ENCODE measurements at places on chromosomes 6 and 20.
A peak's percentile ranks its signal among the peaks of the same experiment; 100 is the strongest.

DNA sequence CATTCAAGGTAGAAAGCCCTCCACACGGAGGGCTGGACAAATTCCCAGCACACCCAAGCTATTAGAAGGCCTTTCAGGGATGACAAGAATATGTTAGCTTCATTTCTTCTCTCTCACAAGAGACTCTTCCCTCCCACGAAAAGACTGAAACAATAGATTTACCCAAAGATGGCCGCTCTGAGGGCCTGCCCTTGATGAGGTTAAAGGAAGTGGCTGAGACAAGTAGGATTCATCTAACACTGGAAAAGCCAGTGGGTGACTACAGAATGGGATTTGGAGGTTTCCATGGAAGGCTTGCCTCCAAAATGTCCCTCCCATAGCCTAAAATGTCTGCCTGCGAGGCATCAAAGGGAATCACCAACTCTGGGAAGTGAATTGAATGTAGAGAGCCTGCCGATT lies 277.6 kb downstream of the CLIC5 start:
- no peak for DNase-seq

GRCh38 chr6:113763876-113764275 lies 93.3 kb upstream of the MARCKS start:
- DNase-seq, result peak; percentile 98

DNA sequence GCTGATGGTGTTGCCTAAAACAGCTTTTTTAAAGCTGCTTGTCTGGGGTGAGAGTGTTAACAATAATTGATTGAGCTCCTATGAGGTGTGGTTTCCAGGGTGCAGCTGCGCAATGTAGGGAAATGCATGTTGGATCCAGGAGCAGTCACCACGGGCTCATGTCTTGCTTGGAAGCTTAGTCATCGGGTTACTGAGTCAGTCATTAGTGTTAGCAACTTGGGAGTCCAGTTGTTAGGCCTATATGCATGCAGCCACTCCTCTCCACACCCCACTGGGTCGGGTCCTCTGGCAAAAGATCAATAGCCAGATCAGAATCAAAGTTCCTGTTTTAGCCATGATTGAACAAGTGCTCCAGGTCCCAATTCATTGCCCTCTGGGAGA lies 271.7 kb upstream of the CHD6 start:
- peak; percentile 37 for DNase-seq

DNA sequence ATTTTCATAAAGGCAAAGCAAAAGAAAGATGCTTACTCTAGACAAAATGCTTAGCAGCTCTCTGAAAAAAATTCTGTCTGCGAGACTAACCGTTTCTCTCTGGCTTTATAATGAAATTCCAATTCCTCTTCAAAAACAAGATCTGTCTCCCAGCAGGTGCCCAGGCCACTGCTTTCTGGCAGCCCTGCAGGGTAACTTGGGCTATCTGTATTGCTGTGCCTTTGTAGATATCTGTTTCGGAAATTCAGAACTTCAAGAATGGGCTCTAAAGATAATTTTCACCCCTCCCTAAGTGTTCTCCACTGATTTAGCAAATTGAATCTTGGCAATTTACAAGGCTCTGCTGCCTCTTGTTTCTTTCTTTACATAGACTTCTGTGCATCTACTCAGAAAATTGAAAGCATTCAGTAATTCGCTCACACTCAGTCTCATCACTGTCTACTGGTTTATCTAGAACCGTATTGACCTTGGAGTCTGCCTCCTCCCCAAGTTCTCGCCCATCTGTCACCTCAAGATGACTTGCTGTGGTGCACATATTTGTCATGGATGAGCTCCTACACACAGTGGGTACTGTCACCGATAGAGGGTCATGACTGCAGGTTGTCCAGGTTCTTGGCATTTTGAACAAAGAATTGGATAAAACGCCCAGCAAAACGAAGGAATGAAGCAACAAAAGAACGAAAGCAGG lies 26.4 kb upstream of the FABP7 start:
- no peak for DNase-seq

GRCh38 chr20:4509825-4510522 lies 211.7 kb upstream of the PRND start:
- peak; percentile 29 for DNase-seq

GRCh38 chr20:38665506-38666285 lies 58.6 kb upstream of the SLC32A1 start:
- no peak for DNase-seq

- DNase-seq, result no peak
Measured at GRCh38 chr6:136114661-136115060, 135.4 kb downstream of the MTFR2 start.

DNA sequence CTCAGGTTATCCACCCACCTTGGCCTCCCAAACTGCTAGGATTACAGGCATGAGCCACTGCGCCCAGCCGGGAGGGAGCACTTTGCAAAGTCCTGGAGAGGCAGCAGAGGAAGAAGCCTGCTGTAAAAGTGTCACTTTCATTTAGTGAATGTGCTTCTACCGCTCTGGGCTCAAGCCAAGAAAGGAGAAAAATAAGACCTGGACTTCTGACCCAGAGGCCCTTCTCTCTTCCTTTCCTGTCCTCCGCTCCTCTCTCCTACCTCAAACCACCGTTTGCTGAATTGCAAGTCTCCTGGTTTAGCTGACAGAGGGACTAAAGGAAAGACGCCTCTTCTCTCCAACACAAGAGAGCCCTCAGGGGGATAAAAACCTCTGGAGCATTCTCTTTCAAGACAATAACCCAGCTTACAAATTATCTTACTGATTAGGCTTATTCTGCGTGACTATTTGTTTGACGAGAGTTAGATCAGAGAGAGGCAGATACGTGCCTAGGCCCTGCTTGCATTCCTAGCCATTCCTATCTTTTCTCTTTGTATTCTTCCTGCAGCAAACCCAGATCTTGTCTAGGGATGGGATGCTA lies 84.2 kb upstream of the SLC22A23 start:
- no peak for DNase-seq

DNA sequence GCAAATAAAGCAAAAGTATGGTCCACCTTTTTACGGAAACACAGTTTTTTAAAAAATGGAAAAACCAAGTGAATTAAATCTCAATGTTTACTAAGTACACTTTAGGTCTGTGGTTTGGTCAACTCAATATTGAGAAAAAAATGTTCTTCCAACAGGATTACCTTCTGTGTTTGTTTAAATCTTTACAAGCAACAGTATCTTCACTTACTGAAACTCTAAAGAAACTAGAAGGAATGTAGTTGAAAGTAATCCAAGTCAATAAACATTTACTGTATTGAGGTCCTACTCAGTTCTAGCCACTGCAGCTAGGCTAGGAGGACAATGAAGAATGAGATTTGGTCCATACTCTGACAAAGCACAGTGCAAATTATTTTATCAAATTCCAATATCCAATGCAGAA lies 80.1 kb downstream of the ASCC3 start:
- DNase-seq, result no peak

DNA sequence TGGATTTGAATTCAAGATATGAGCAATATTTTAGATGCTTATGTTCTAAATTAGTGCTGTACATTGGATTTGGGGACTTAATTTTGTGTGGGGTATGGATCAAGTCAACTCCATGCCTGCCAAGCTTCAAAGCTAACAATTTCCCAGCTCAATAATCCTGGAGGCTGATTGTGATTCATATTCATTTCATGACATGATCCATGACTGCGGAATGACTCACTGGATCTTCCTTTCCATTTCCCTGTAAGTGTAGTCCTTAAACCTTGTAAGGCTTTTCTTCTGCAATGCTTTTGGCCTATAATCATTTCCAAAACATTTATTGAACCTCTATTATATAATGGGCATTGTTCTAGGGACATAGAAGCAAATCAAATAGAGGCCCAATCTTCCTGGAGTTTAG lies 44.7 kb upstream of the CCN2 start:
- DNase-seq, result peak; percentile 84

GRCh38 chr6:57033228-57033627 lies 13.3 kb upstream of the KIAA1586 start:
- DNase-seq, result no peak

DNA sequence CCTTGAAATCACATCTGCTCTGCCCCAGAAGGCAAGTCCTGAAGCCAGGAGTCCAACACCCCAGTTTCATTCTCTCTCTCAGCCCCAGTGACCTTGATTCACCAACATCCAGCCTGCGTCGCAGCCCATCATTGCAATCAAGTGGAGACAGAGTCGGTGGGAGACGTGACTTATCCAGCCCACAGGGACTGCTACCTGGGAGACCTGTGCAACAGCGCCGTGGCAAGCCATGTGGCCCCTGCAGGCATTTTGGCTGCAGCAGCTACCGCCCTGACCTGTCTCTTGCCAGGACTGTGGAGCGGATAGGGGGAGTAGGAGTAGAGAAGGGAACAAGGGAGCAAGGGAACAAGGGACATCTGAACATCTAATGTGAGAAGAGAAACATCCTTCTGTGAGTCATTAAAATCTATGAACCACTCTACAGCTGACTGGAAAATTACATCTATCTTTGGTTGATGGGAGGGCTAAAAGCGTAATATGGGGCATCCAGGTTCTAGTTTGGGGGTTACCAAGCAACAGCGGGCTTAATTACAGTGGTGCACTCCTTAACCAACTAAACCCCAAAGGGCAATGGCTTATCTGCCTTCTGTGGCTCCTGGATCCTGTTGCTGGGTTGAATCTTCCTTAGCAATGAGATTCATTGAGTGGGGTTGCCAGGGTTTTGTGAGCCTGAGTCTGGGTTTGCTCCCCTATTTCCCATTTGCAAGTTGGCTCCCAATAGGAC lies 2.5 kb downstream of the LY6G6D start:
- peak; percentile 50 for DNase-seq

GRCh38 chr20:46160661-46161060 lies 42.5 kb downstream of the CD40 start:
- DNase-seq, result no peak

- DNase-seq, result no peak
Measured at GRCh38 chr6:3355358-3356055, 96.8 kb downstream of the PSMG4 start.

DNA sequence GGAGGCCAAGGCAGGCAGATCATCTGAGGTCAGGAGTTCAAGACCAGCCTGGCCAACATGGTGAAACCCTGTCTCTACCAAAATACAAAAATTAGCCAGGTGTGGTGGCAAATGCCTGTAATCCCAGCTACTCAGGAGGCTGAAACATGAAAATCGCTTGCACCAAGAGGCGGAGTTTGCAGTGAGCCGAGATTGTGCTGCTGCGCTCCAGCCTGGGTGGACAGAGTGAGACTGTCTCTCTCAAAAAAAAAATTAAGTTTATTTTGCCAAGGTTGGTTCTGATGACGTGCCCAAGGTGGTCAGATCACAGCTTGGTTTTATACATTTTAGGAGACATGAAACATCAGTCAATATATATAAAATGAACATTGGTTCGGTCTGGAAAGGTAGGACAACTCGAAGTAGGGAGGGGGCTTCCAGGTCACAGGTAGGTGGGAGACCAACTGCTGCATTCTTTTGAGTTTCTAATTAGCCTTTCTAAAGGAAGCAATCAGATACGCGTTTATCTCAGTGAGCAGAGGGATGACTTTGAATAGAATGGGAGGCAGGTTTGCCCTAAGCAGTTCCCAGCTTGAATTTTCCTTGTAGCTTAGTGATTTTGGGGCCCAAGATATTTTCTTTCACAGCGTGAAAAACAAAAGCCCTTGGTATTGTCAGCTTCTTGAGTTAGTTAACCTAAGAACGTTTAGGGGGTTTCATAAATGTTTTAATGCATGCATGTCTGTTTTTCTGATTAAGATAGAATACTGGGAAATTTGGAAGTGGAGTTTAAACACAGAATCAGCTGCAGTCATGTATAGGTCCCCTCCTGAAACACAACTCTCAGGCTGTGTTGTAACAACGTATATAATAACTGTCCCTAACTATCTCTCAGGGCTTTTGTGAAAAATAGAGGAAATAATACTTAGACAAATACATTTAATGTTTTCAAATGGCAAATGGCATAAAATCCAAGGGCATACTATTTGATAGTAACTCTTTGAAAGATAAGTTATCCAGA lies 16.7 kb downstream of the ACOT13 start:
- no peak for DNase-seq

DNA sequence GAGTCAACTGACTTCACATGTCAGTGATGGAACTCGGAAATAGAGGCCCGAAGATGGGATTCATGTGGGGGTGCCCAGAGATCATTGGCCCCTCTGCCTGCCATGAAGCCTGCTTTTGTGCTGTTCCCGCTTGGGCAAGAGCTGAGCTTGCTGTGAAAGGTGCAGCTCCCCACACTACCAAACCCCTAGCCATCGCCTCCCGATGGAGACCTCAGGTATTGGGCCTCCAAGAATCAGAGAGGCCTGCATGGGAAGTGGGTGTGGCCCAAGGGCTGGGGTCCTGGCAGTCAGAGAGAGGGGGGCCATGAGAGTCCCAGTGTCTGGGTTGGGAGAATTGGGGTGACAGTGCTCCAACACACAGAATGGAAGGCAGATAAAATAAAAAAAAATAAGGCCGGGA lies 160.9 kb downstream of the SOD2 start:
- DNase-seq, result no peak

- no peak for DNase-seq
Measured at GRCh38 chr20:14374196-14374595, 36.8 kb upstream of the FLRT3 start.

DNA sequence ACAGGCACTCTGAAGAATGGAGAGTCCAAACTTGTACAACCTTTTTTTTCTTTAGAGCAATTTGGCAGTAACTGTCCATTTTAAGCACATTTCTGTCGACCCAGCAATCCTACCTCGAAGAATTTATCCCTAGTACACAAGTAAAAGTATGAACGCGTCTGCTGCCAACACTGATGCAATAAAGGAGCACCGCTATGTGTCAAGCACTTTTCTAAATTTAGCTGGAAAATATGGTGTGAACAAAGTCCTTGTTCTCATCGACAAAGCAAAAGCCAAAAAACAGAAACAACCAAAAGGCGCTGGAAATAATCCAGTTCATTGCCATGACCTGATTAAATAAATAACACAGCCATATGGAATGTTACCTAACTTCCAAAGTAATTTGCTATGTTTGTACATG lies 1.1 kb downstream of the DPM1 start:
- DNase-seq, result no peak

DNA sequence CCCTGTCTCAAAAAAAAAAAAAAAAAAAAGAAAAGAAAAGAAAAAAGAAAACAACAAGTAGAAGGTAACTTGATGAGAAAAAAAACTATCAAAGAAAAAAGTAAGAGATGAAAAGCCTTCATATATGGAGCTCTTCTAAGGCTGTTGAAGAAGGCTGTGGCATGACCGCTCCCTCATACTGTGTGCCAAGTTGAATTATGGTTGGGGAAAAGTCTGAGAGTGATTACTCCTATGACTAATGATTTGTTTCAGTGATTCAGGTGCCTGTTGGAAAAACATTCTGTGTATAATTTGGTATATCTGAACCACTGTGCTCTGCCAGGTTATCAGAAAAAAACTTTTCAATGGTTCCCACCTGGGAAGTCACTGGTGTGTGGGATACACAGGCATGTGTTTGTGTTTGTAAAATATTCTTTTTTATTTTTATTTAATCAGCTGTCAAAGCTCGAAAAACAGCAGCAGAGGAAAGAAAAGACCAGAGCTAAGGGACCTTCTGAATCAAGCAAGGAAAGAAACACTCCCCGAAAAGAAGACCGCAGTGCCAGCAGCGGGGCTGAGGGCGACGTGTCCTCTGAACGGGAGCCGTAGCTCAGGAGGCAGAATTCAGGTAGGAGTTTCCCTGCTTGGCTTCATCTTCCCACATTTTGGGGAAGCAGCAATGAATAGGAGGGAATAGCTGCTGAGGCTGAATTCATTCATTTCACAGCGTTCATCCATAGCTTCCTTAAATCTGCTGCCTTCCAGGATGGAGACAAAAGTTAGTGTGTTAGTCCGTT lies 69.7 kb upstream of the SCP2D1 start:
- DNase-seq, result peak; percentile 46

All from mammary epithelial cell (primary cell).